ENCODE measurements at places on chromosomes 6 and 20. TPM values are rescaled to one million over a fixed set of nuclear protein-coding genes. Genes with fewer than 3 reads are reported as not detected.

The GRIK2 gene
- 8.2 TPM for total RNA-seq

The C6orf52 gene
- total RNA-seq = 0.97 TPM

The CCN5 gene
- total RNA-seq = 1.6 TPM

The PDYN gene
- not detected for total RNA-seq

- peaks cover 4% of the 10 kb centered on the region for H3K4me1 ChIP-seq
- no peak overlapping the region for H3K27ac ChIP-seq
- H3K36me3 ChIP-seq = no peaks in the 10 kb centered on the region
- H3K27me3 ChIP-seq = no peaks in the 10 kb centered on the region
- no peak for DNase-seq
These were observed 61.5 kb upstream of the STXBP5 start for GRCh38 chr6:147142684-147143245.

- no peaks in the 10 kb centered on the region for H3K27me3 ChIP-seq
- peaks cover 3% of the 10 kb centered on the region for H3K36me3 ChIP-seq
- H3K4me3 ChIP-seq = peak overlapping the region; percentile 100
These were observed 331 bp upstream of the UFL1 start for GRCh38 chr6:96521306-96521643.
